ENCODE measurements at places on chromosomes 2 and 18. TPM values are rescaled to one million over a fixed set of nuclear protein-coding genes. Genes with fewer than 3 reads are reported as not detected.

MSTN gene
- not detected for total RNA-seq

PLGLB1 gene
- total RNA-seq = 1.4 TPM

FBXO36 gene
- total RNA-seq = 3.9 TPM

GREB1L gene
- total RNA-seq = 11.0 TPM

IFIH1 gene
- total RNA-seq = 15.4 TPM

ALK gene
- not detected for total RNA-seq

DNA sequence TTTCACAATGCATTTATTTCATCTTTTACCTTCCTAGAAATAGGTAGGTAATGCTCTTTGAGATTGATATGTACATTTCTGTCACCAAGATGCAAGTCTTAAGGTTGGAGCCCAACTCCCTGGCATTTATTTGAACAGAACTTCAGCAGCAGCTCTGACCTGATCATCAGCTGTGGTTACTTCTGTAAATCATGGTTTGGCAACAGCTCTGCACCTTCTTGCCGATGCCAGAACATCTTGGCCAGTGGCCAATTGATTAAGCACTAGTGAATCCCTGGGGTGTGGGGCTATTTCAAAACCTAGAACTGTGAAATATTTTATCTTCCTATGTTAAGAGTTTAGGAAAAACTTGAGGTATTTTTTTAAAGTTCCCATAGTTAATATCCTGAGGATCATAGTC is 124.8 kb upstream of the NYAP2 start:
- no peak for DNase-seq
- H3K27ac ChIP-seq = no peak overlapping the region

DNA sequence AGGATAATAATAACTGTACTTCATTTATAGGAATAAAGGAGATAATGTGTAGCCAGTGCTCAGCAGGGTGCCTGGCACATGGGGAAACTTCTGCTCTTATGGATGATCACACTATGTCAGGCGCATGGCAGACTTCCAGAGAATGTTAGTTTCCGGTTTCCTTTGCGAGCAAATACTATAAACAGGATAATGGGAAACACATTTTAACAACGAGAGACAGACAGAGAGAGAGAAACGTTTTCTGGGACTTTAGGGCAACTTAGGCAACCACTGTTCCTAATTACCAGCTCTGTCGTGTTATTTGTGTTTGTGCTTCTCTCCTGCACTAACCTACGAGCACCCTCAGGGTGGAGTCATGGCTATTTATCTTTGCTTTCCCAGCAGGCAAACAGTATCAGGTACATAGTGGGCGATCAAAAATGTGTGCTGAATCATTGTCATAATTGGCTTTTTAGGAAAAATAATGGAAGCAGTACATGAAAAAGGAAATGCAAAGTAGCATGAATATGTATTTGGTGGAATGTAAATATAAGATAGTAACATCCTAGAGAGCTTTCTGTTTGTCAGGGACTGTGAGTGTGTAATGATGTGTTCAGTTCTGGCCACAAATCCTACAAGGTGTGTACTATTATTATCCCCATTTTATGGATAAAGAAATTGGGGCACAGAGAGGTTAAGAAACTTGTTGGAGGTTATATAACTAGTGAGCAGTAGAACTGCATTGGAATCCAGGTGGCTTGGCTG is 36.8 kb upstream of the IGFBP2 start:
- H3K36me3 ChIP-seq = no peaks in the 10 kb centered on the region
- no peak overlapping the region for H3K27ac ChIP-seq
- H3K4me1 ChIP-seq = peaks cover 3% of the 10 kb centered on the region
- peaks cover 3% of the 10 kb centered on the region for H3K27me3 ChIP-seq
- no peak overlapping the region for H3K4me3 ChIP-seq

- no peaks in the 10 kb centered on the region for H3K27me3 ChIP-seq
- no peak overlapping the region for H3K4me3 ChIP-seq
- no peaks in the 10 kb centered on the region for H3K36me3 ChIP-seq
- H3K27ac ChIP-seq = no peak overlapping the region
- peak; percentile 53 for DNase-seq
Measured at GRCh38 chr2:102337481-102338386, 17.9 kb upstream of the IL18R1 start.

- no peaks in the 10 kb centered on the region for H3K36me3 ChIP-seq
- H3K27ac ChIP-seq = no peak overlapping the region
Measured at GRCh38 chr18:42338683-42339082, 383.6 kb downstream of the PIK3C3 start.

DNA sequence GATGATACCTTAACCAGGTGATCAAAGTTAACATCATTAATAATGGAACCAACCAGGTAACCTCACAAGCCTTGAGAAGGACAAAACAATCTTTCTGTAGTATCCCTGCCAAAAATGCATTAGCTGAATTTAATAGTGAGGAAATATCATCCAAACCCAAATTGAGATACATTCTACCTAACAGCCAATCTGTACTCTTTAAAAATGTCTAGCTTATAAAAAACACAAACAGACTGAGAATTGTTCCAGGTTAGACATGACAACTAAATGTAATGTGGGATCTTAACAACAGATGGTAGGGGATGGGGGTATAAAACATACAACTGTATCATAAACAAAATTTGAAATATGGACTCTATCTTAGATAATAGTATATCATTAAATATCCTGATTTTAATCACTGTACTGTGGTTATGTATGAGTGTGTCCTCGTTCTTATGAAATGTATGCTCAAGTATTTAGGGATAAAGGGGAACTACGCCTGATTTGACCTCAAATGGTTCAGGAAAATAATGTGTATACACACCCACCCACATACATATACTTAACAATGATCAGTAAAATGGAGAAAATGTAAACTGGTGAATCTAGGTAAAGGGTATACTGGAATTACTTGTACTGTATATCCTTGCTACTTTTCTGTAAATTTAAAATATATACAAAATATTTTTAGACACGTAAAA is 1.7 kb downstream of the FANCL start:
- no peaks in the 10 kb centered on the region for H3K27me3 ChIP-seq
- H3K4me1 ChIP-seq = peaks cover 22% of the 10 kb centered on the region
- no peak for DNase-seq
- H3K27ac ChIP-seq = peak overlapping the region; percentile 29
- H3K36me3 ChIP-seq = no peaks in the 10 kb centered on the region

GRCh38 chr2:28166956-28167355 is 225.7 kb upstream of the FOSL2 start:
- H3K4me1 ChIP-seq = no peaks in the 10 kb centered on the region
- DNase-seq = no peak
- no peaks in the 10 kb centered on the region for H3K36me3 ChIP-seq

DNA sequence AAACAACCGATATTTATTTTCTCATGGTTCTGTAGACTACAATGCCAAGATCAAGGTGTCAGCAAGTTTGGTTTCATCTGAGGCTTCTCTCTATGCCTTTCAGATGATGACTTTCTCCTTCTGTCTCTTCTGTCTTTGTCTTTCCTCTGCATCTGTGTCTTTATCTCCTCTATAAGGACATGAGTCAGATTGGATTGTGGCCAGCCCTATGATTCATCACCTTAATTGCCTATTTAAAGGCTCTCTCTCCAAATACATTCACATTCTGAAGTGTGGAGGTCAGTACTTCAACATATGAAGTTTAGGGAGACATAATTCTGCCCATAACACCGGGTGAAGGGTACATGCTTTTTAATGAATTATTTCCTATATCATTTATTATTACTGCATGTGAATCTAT is 71.2 kb upstream of the CNTNAP5 start:
- H3K27me3 ChIP-seq = no peaks in the 10 kb centered on the region
- H3K4me3 ChIP-seq = no peak overlapping the region
- no peak for DNase-seq
- no peak overlapping the region for H3K27ac ChIP-seq
- H3K4me1 ChIP-seq = no peaks in the 10 kb centered on the region

GRCh38 chr2:127671557-127672302 is 3.6 kb downstream of the LIMS2 start:
- H3K36me3 ChIP-seq = no peaks in the 10 kb centered on the region
- H3K4me3 ChIP-seq = no peak overlapping the region
- no peak overlapping the region for H3K27ac ChIP-seq
- H3K4me1 ChIP-seq = peaks cover 11% of the 10 kb centered on the region
- DNase-seq = no peak

GRCh38 chr18:11119550-11119949 is 29.8 kb downstream of the PIEZO2 start:
- no peak overlapping the region for H3K4me3 ChIP-seq
- no peaks in the 10 kb centered on the region for H3K27me3 ChIP-seq
- H3K36me3 ChIP-seq = no peaks in the 10 kb centered on the region
- no peak for DNase-seq
- no peaks in the 10 kb centered on the region for H3K4me1 ChIP-seq
- no peak overlapping the region for H3K27ac ChIP-seq

DNA sequence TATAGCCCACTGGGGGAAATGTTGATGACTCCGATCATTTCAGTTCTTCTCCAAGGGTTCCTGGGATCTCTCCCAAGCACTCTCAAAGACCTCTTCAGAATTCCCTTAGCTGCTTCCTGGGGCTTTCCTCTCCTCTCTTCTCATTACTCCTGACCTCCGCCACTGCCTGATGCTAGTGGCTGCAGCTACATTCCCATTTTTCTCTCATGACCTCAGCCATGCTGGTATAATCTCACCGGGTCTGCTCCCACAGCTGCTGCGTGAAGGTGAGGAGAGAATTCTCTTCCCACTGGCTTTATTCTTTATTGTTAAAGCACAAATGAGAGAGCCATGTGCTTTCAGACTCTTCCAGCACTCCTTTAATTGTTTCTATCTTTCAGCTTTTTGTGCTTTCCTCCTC is 312.0 kb upstream of the ETAA1 start:
- no peak for DNase-seq
- no peak overlapping the region for H3K27ac ChIP-seq
- H3K36me3 ChIP-seq = no peaks in the 10 kb centered on the region

- no peaks in the 10 kb centered on the region for H3K4me1 ChIP-seq
- DNase-seq = no peak
- no peak overlapping the region for H3K27ac ChIP-seq
- no peaks in the 10 kb centered on the region for H3K36me3 ChIP-seq
Measured at GRCh38 chr18:48181087-48181823, 227.9 kb downstream of the ZBTB7C start.

DNA sequence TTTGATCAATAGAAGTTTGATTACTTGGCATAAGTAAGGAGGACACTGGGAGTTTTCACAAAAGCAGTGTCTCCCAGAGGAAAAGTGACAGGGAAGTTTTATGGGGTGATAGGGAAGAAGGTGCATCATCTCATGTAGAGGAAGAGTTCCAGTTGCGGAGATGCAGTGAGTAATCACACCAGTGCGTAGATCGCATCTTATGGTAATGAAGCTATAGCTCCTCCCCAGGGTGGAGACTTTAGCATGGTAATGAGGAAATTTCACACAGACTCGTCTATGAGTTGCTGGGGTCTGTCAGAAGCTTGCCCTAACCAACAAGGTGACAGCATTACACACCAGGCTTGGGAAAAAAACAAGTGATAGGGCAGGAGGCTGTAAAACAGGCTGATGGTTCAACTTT is 49.0 kb downstream of the KYNU start:
- no peak overlapping the region for H3K4me3 ChIP-seq
- no peaks in the 10 kb centered on the region for H3K36me3 ChIP-seq
- no peak overlapping the region for H3K27ac ChIP-seq
- no peaks in the 10 kb centered on the region for H3K4me1 ChIP-seq
- no peak for DNase-seq

DNA sequence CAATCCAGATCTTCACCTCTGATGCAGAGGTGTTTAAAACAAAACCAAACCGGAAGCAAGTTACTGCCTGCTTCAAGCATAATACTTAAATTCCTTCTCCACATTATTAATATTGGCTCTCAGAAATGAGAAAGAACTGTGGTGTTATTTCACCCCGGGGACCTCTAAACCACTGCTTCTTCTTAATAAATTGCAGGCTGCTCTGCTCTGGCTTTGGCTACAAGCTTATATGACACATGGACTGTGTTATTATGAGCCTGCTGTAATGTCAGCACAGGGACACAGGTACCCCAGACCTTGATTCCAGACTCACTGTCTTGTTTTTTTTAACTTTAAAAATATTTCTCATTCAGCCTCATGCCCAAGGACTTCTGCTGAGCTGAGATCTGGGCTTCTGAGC is 45.1 kb downstream of the ST6GAL2 start:
- no peak overlapping the region for H3K4me3 ChIP-seq
- no peaks in the 10 kb centered on the region for H3K4me1 ChIP-seq
- no peaks in the 10 kb centered on the region for H3K36me3 ChIP-seq
- no peak for DNase-seq
- H3K27ac ChIP-seq = no peak overlapping the region

GRCh38 chr2:240519396-240520129 is 38.2 kb downstream of the ANKMY1 start:
- no peak overlapping the region for H3K4me3 ChIP-seq
- no peaks in the 10 kb centered on the region for H3K36me3 ChIP-seq
- no peak for DNase-seq
- no peaks in the 10 kb centered on the region for H3K4me1 ChIP-seq
- no peaks in the 10 kb centered on the region for H3K27me3 ChIP-seq

DNA sequence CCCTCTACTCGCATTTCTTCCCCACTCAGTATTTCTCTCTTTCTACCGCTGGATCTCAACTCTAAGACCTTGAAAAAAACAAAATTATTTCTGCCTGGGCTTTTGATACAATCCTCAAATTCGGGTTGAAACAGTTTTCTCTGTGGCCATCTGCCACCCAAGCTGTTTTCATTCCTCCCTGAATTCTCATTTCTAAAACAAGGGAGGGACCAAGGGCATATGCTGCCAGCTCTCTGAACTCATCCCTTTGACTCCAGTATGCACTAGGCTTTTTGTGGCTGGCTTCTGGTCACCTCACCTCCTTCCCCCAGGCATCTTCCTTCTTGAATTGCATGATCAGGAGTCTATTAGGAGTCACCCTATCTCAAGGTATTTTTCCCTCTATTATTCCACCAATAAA is 49.5 kb downstream of the CCDC148 start:
- no peaks in the 10 kb centered on the region for H3K36me3 ChIP-seq
- H3K4me1 ChIP-seq = no peaks in the 10 kb centered on the region
- no peaks in the 10 kb centered on the region for H3K27me3 ChIP-seq
- no peak overlapping the region for H3K27ac ChIP-seq
- H3K4me3 ChIP-seq = no peak overlapping the region

DNA sequence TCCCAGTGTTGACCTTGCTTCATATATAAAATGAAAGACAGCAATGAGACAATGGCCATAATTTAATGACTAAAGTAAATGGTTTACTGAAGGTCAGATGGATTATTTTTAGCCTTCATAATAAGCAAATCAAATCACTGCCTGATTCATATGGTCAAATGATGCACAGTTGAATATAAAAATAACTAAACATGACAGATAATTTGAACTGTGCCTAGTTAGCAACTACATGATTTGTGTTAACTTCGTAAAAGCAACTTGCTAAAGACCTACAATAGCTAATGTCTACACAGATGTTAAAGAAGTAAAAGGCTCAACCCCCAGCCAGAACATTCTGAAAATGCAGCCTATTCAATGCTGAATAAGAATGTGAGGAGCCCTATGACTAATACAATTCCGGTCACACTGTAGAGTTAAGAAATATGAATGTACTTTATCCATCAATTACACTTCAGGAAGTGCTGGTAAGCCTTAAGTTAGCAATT is 590.8 kb upstream of the CDH2 start:
- no peak overlapping the region for H3K4me3 ChIP-seq
- H3K27ac ChIP-seq = no peak overlapping the region
- H3K27me3 ChIP-seq = no peaks in the 10 kb centered on the region
- no peaks in the 10 kb centered on the region for H3K4me1 ChIP-seq
- H3K36me3 ChIP-seq = no peaks in the 10 kb centered on the region

- no peaks in the 10 kb centered on the region for H3K4me1 ChIP-seq
- no peaks in the 10 kb centered on the region for H3K36me3 ChIP-seq
- H3K27me3 ChIP-seq = no peaks in the 10 kb centered on the region
- no peak overlapping the region for H3K27ac ChIP-seq
- no peak for DNase-seq
- no peak overlapping the region for H3K4me3 ChIP-seq
Measured at GRCh38 chr2:72572501-72572900, 253.3 kb downstream of the EXOC6B start.
